LHCN-M2 (cell line): ENCODE measurements at places on chromosomes 13 and 19.

DNA sequence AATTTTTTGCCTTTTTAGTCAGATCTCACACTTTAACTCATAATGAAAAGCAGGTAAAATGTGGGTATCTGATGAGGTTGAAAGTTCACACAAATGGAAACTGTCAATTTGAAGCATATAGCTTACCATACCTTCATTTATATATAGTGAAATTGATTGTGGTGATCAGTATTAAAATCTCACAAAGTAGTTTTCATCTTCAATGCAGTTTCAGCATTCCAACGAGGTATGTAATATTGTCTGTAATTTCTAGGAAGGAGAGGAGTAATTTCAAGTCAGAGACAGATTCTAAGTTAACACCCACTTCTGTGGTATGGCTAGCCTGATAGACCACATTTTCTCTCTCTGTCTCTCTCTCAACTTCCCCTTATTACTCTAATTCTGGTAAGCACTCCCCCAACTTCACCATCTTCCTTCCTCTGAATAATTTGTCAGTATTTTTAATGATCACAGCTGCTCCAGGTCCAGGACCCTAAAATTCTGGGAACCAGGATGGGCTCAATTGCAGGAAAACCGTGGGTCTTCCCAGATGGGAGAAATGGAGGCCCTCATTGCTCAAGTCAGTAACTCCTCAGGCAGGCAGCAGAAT lies 455.7 kb downstream of the FGF9 start:
- DNase-seq = no peak

DNA sequence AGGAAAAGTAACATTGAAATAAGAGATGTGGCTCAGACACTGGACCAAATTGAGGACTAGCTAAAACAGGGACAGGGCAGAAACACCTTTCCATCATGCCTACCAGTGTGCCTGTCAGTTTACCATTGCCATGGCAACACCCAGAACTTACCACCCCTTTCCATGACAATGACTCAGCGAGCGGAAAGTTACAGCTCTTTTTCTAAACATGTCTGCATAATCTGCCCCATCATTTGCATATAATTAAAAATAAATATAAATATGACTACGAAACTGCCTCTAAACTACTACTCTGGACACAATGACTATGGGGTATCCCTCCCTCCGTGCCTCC lies 96.0 kb downstream of the UBL3 start:
- peak; percentile 46 for DNase-seq

GRCh38 chr13:39612023-39612637 lies 9.1 kb upstream of the LHFPL6 start:
- DNase-seq = peak; percentile 61

DNA sequence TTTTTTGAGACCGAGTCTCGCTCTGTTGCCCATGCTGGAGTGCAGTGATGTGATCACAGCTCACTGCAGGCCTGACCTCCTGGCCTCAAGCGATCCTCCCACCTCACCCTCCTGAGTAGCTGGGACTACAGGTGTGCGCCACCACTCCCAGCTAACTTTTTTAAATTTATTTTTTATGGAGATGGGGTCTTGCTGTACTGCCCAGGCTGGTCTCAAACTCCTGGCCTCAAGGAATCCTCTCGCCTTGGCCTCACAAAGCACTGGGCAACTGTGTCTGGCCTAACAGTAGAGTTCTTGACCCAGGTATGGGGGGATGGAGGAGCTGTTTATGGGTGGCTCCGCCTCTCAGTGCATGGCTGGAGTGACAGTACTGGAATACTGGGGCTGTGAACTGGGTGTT lies 59.6 kb downstream of the SMARCA4 start:
- no peak for DNase-seq

GRCh38 chr13:109606520-109606919 lies 179.9 kb downstream of the IRS2 start:
- DNase-seq = no peak
